Keratinocyte (primary cell): ENCODE measurements at places on chromosomes 5 and 9. TPM values are rescaled to one million over a fixed set of nuclear protein-coding genes. Genes with fewer than 3 reads are reported as not detected.

DNA sequence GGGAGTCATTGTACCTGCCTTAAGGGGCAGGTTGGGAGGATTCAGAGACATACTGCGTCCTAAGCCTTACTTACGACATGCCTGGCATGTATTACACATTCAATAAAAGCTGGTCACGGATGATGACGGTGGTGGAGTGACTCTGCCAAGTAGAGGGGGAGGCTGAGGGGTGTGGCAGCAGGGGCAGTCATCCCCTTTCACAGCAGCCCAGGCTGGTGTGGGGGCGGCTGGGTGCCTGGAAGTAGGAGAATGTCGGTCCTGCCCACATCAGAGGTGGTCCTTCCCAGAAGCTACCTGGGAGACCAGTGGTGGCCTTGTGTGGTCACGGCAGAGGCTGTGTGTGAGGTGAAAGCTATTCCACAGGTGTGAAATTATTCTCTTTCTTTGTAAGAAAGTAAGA lies 8.9 kb downstream of the ZBTB34 start:
- DNase-seq, result no peak
- H3K27me3 ChIP-seq, result no peaks in the 10 kb centered on the region
- H3K27ac ChIP-seq, result no peak overlapping the region
- H3K4me3 ChIP-seq, result no peak overlapping the region
- H3K36me3 ChIP-seq, result peaks cover 4% of the 10 kb centered on the region
- peaks cover 7% of the 10 kb centered on the region for H3K4me1 ChIP-seq

GRCh38 chr5:180138976-180139730 lies 67.6 kb upstream of the RNF130 start:
- H3K36me3 ChIP-seq, result no peaks in the 10 kb centered on the region
- H3K4me1 ChIP-seq, result no peaks in the 10 kb centered on the region
- DNase-seq, result no peak
- no peaks in the 10 kb centered on the region for H3K27me3 ChIP-seq
- H3K27ac ChIP-seq, result no peak overlapping the region

DNA sequence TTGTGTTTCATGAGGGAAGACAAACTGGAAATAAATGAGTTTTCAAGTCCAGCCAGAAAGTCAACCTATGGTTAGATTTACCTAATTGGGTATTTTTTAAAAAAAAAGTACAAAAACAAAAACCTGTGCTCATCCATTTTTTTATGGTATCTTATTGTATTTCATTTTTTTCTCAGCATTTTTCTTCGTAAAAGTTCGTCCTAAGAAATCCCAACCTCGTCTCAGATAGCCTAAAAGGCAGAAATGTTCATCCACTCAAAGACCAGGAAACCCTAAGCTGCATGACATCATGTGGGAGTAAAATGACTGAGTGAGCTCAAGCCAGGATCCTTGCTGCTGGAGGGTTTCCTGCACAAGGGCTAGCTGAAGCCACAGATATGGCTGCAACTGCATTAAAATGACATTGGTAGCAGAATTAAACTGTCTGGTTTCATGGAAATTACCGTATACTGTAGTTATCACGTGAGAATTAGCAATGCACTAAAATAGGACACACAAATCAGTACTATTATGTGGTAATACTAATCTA lies 70.4 kb downstream of the NFIB start:
- no peaks in the 10 kb centered on the region for H3K27me3 ChIP-seq
- no peaks in the 10 kb centered on the region for H3K36me3 ChIP-seq
- H3K27ac ChIP-seq, result no peak overlapping the region
- peaks cover 26% of the 10 kb centered on the region for H3K4me1 ChIP-seq
- no peak for DNase-seq

GRCh38 chr5:175892015-175892800 lies 20.8 kb downstream of the CPLX2 start:
- H3K4me1 ChIP-seq, result peaks cover 3% of the 10 kb centered on the region
- no peak overlapping the region for H3K4me3 ChIP-seq
- no peak for DNase-seq
- H3K27ac ChIP-seq, result no peak overlapping the region

PCDHGA7 gene
- polyA plus RNA-seq, result 0.13 to 0.24 TPM (median 0.14 TPM) in 3 replicates

ZNF883 gene
- 0.90 to 1.00 TPM (median 0.98 TPM) in 3 replicates for polyA plus RNA-seq

TMEM215 gene
- polyA plus RNA-seq, result not detected in 3 replicates
